HCT116 (cell line): ENCODE measurements at places on chromosomes 11 and 22.

DNA sequence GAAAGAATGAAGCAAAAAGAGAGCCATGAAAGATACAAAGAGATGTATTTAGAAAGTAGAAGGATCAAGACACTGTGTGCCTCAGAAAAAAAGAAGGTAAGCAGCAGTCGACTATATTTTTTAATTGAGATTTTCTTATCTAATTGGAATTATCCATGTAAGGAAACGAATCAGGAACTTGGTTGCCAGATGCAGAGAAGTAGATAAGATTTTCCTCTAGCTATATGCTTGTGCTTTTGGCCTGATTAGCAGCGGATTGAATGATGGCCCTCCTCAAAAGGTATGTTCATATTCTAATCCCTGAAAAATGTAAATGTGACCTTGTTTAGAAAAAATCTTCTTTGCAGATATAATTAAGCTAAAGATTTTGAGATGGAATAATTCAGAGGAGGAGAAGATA is 43.9 kb upstream of the CARD18 start:
- DNase-seq: no peak

DNA sequence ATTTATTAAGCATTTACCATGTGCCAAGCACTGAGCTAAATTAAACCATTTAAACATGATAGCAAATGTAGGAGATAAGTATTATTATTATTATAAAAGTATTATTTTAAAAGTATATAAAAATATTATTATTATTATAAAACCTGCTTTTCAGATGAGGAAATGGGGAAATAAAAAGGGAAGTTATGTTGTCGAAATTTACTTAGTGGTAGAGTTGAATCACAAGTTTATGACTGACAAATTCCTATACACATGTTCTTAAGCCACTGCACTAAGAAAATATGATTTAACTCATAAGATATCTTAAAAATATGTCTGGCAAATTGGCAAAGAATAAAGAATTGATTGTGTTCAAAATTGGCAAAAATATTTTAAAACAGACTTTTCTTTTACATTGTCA is 53.8 kb downstream of the CASP12 start:
- DNase-seq: no peak

GRCh38 chr11:109859045-109859724 is 234.0 kb upstream of the ZC3H12C start:
- peak; percentile 95 for DNase-seq

GRCh38 chr22:50672041-50672440 is 582 bp upstream of the SHANK3 start:
- no peak for DNase-seq

GRCh38 chr22:26806445-26807175 is 149.2 kb downstream of the MIAT start:
- no peak for DNase-seq

DNA sequence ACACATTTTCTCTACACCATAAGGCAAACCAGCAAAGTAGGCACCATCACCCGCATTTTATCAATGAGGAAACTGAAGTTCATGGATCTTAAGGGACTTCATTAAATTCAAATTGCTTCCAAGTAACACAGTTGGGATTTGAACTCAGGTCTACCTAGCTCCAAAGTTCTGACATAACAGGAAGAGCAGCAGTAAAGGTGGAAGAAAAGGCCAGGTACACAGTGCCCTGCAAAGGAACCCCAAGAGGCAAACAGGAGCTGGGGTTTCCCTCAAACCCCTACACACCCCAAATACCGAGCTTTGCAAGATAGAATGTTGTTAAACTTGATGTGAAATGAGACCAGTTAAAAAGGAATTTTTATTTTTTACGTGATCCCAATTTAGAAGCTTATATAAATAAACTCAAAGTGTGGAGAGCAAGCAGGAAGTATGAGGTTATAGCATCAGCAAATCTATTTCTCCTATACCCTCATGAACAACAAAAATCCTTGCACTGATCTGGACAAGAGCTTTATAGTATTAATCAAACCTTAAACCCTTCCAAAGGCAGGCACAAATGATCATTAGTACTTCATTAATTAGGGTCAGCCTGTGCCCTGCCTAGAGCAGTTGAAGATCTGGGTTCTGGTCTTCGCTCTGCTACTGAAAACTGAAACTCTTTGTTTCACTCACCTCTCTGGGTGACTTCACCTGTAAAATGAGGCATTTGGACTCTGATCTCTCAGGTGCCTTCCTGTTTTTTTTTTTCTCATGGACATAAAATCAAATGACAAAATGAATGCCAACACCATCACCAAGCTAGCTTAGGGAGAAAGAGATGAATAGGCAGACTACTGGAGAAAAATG is 36.5 kb downstream of the SYTL2 start:
- DNase-seq: no peak

DNA sequence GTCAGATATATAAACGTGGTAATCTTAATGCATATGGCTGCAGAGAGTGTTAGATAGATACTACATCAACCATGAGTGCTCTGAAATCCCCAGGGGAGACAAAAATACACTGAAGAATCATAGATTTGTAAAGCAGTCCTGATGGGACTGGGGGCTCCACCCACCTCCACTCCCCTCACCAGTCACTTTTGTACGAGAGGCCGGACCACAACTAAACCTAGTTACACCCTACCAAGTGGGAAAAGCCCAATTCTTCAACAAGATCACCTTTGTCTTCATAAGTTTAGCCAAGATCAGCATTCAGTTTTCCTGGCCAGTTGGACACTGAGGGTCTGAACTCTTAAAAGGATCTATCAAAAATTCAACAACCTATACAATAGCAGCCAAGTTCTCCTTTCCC is 1.5 kb downstream of the SF1 start:
- DNase-seq: no peak

DNA sequence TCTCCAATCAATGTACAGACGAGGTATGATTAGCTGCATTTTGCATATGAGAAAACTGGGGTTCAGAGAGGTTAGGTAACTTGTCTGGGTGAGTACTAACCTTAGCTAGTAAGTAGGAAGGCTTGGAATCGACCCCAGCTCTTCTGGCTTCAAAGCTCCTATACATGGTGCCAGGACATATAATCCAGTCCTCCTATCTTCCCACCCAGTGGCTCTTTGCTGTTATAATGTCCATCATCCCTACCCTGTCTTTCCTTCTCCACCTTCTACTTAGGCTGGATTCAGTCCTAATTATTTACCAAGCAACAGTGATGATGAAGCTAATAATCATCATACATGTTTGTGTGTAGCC is 20.0 kb downstream of the EHF start:
- DNase-seq: no peak

- DNase-seq: no peak
Measured at GRCh38 chr22:49458708-49459099, 369.0 kb downstream of the BRD1 start.

DNA sequence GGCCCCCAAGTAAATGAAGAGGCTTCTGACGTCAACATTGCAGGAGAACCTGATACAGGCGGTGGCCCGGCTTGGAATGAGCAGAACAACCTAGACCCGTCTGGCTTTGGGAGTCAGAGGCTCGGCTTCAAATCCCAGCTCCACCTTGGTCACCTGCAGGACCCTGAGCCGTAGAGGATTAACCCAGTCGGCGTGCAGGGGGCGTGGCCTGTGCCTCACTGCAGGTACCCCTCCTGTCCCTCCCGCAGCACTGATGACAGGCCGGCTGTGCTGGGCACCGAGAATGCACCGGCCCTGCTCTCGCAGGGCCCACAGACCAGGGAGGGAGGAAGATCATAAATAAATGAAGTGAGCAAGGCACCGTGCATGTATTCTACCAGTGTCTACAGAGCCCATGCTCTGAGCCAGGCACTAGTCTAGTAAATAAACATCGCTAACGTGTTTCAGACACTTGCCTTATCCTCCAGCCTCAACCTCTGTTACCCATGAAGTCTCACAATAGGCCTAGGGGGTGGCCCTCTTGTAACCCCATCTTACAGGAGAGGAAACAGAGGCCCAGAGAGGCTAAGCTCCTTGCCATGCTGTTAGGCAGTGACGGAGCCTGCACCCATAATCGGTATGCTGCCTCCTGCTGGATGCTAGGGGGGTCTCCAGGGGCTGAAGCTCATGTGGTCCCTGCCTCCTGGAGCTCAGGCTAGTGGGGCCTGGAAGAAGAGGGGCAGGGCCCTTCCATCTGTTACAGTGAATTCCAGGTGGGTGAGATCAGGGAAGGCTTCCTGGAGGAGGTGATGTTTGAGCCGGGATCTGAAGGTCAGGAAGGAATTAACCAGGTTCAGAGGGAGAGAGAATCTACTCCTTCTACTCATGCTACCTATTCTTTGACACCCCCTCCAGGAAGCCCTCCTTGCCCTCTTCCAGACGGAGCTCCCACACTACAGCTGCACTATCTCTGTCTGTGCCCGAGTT is 53.4 kb downstream of the RTL6 start:
- DNase-seq: no peak

DNA sequence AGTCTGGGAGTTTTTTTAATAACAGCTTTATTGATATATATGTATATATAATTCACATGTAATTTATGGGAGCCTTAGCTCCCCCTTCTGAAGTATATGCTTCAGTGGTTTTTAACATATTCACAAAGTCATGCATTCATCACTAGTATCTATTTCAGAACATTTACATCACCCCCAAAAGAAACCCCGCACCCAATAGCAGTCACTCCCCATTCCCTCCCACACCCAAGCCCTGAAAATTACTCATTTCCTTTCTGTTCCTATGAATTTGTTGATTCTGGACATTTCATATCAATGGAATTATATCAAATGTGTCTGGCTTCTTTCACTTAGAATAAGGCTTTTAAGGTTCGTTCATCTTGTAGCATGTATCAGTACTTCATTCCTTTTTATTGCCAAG is 35.6 kb upstream of the SYT7 start:
- no peak for DNase-seq

GRCh38 chr22:27329131-27329850 is 472.3 kb downstream of the MN1 start:
- DNase-seq: no peak

DNA sequence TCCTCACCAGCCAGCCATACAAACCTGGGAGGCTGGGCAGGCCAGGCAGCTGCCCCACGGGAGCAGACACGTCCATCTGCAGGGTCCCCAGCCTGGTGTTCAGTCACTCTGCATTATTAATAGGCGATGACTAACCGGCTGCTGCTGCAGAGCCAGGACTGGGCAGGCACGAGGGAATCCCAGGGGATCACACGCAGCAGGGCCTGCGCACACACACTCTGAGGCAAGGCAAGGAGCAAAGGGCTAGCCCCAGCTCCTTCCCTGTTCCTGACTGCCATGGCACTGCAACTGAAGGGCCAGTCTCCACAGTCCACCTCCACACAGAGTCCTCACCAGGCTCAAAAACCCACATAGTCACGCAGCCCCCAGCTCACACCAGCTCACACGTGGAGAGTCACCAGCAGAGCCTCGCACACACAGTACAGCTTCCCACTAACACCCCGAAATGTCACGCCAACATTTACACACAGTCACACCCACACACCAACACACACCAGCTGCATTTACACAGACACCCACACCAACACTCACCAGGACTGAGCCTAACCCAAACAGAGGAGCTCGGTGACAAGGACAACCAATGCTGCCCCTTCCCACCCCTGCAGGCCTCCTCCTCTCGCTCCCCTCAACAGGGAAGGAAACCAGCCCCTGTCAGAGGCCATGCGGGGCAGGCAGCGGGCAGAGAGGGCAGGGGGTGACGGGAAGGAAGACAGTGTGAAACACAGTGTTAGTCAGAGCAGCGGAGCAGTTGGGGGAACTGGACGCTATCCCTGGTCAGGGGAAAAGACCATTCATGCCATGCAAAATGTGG is 47.3 kb downstream of the NRXN2 start:
- DNase-seq: no peak

GRCh38 chr22:38300197-38300945 is 16.9 kb downstream of the CSNK1E start:
- no peak for DNase-seq

DNA sequence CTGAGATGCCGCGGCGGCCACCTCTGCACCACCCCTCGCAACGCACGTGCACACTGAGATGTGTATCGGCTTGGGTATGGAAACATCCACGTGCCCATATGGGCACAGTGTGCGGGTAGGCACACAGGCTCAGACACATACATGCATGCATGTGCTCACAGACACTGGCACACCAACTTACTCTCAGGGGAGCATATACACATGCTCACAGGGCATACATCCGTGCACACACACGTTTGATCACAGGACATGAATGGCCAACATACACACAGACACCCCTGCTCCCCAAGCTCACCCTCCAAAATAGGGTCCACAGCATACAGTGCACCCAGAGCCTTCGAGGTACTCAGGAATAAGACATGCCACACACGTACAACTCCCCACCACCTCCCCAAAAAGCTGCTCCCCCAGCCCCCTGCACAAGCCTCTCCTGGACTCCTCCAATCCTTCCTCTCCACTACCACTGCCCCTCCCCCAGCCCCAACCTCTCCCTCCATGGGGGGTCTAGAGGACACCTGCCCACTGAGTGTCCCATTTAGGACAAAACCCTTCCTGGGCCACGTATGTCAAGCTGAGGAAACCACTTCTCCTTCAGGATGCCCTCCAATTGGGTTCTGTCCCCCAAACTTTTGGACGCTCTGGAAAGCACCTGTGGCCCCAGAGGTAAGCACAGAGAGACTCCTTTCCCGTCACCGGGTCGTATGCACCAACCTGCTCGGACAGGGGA is 53.1 kb downstream of the SLC22A12 start:
- no peak for DNase-seq

DNA sequence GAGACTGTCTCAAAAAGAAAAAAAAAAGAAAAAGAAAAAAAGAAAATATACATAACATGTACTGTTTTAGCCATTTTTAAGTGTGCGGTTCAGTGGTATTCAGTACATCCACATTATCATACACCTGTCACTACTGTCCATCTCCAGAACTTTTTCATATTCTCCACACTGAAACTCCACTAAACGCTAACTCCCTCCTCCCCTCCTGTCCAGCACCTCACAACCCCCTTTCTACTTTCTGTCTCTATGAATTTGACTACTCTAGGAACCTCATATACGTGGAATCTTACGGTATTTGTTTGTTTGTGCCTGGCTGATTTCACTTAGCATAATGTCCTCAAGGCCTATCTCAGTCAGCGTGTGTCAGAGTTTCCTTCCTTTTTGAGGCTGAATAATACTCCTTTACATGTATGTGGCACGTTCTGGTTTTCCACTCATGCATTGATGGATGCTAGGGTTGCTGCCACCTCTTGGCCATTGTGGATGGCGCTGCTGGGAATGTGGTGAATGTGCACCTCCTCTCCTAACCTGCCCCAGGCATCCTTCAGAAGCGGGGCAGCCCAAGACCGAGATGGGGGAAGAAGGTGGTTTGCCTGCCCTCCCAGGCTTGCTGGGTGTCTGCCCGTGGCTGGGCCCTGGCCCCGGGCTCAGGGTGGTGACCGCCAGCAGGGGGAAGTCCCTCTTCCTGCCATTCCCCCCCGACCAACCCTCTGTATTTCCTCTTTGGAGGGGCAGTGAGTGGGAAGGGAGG is 60.5 kb downstream of the BCR start:
- DNase-seq: no peak

- DNase-seq: no peak
Measured at GRCh38 chr11:24844406-24844805, 347.6 kb downstream of the LUZP2 start.

DNA sequence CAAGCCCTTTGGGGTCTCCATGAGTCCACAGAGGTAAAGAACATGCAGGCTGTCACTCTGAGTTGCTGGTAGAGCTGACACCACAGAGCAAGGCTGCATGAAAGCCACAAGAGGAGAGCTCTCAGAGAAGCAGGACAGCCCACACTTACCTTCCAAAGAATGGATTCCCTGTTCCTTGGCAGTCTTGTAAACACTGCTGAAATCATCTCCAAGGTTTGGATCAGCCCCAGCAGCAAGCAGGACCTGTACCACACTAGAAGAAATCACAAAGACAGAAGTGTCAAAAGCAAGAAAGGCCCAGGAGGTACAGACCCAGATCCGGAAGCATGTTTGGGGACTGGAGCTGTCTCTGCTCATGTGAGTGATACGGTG is 54.2 kb downstream of the CLPB start:
- no peak for DNase-seq

GRCh38 chr22:35510481-35510934 is 30.1 kb upstream of the RASD2 start:
- DNase-seq: no peak
